ENCODE measurements at places on chromosomes 3 and 15. TPM values are rescaled to one million over a fixed set of nuclear protein-coding genes. Genes with fewer than 3 reads are reported as not detected.

ADGRG7 gene
- not detected for total RNA-seq

CYP11A1 gene
- 1,559 TPM for total RNA-seq

SENP2 gene
- 37.4 TPM for total RNA-seq

GPR149 gene
- not detected for total RNA-seq

ROPN1 gene
- not detected for total RNA-seq

SPINK8 gene
- not detected for total RNA-seq

MEIS2 gene
- total RNA-seq = 65.1 TPM

TSPAN3 gene
- total RNA-seq = 266 TPM

TM4SF18 gene
- 12.8 TPM for total RNA-seq

SAMD7 gene
- total RNA-seq = not detected

DET1 gene
- 4.8 TPM for total RNA-seq

NXPE3 gene
- 7.9 TPM for total RNA-seq

SLC51A gene
- total RNA-seq = 26.3 TPM

GOLGA8N gene
- total RNA-seq = 9.5 TPM

GP9 gene
- total RNA-seq = not detected

WWTR1 gene
- total RNA-seq = 26.7 TPM

CFAP92 gene
- total RNA-seq = not detected

HEXA gene
- total RNA-seq = 134 TPM
